ENCODE measurements at places on chromosomes 2 and 18.
A peak's percentile ranks its signal among the peaks of the same experiment; 100 is the strongest.

GRCh38 chr2:67880291-67880761 is 182.5 kb downstream of the C1D start:
- DNase-seq: peak; percentile 54

GRCh38 chr2:105791229-105791628 is 46.5 kb downstream of the NCK2 start:
- DNase-seq: no peak

- peak; percentile 66 for DNase-seq
These were observed 3.7 kb upstream of the BCL2L11 start for GRCh38 chr2:111116843-111117597.

DNA sequence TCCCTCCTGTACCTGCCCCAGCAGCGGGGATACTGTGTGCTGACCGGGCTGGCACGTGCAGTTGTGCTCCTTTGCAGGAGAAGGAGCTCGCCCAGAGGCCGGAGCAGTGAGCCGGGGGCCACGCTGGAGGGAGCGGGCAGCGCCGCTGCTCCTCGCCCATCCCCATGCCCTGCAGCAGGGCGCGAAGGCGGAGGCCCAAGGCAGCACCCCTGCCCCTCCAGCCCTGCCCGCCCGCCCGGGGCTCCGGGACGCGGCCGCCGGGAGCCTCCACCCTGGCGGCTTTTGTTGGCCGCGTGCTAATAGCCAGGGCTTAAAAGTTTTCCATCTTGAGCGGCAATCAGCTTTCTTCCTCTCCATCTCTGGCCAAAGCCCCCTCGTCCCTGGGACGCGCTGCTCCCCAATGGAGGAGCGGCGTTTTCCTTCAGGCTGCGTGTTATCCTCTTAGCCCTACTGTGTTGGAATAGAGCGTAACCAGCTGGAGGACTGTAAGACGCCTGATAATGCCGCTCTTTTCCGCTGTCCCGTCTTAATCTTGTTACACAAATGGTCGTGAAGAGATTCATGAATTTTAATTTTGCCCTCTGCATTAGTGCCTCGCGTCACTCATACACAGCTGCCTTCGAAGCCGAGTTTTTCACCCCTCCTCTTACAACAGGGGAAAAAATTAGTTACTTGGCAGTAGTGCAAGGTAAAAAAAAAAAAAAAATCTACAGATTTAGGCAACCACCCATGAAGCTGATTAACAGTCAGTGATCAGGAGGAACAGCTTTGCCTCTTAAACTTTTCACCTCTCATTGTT is 172.9 kb upstream of the SIX3 start:
- DNase-seq: no peak

DNA sequence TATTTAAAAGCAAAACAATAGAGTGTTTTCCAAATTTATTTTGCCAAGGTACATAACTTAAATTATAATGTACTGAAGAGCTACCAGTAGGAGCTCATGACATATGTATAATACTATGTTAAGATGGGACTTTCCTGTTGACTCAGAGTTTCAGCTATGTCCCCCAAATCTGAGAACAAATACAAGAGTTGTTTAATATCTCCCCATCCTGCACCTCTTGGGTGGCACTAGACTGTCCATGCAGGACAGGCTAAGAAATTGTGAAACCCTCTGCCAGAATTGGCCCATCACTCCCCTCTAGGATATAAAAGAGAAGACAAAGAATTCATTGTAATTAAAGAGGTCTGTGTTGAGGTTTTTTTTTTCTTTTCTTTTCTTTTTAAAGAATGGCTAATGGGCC is 21.7 kb upstream of the CTAGE1 start:
- DNase-seq: no peak

GRCh38 chr18:61761875-61762274 is 130.9 kb downstream of the RNF152 start:
- no peak for DNase-seq

DNA sequence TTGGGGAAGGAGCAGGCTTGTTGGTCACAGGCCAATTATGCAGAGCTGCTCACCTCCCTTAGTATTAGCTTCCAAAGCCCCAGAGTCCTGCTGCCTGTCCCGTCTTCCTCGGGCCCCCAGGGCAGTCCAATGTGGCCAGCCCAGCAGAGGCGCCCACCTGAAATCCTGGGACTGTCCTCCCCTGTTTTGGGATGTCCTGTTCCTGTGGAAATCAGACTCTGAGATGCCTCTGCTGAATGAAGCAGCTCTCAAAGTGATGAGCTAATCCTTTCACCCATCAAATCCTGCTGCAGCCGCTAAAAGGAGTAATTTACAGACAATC is 105.3 kb downstream of the CABLES1 start:
- DNase-seq: no peak

DNA sequence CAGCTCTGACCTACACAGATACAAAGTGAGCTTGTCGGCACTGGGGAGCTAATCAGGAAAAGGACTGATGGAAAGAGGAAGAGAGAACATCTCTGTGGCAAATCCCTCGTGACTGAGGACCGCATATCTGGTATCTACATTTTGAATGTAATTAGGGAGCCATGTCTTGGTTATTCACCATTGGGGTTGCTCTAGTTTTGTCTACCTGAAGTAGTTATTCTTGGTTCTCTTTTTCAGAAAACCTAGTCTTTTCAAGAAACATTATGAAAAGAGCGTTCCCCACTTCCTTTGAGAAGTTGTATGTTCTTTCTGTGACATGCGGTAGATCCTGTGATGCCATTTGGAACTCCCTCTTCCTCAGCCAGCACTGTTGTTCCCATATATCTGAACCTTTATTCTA is 104.4 kb downstream of the DOCK10 start:
- DNase-seq: no peak

DNA sequence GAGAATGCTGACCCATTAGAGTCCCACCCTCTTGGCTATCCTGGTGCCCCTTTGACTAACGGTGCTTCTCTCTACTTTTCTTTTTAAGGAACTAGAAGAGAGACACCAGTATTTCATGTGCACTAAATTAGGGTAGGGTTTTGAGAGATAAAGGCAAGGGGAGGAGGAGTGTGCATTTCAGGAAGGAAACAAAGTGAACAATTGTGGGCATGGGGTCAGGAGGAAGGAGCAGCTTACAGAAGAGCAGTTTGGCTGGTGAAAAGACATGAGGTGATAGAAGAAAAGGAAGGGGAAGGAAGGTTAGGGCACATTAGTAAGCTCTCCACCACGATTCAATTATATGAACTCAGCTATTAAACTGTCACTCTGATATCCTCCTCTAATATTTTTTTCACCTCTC is 105.8 kb upstream of the CTAGE1 start:
- no peak for DNase-seq

- DNase-seq: no peak
These were observed 789 bp upstream of the COX7A2L start for GRCh38 chr2:42361728-42362283.
